Hematopoietic multipotent progenitor cell treated with erythropoietin and hydrocortisone succinate and interleukin-3 and kit ligand, for 6 days (in vitro differentiated cells): ENCODE measurements at places on chromosomes 12 and 14.

GRCh38 chr12:78683031-78683430, 181.5 kb upstream of the SYT1 start:
- DNase-seq: no peak

DNA sequence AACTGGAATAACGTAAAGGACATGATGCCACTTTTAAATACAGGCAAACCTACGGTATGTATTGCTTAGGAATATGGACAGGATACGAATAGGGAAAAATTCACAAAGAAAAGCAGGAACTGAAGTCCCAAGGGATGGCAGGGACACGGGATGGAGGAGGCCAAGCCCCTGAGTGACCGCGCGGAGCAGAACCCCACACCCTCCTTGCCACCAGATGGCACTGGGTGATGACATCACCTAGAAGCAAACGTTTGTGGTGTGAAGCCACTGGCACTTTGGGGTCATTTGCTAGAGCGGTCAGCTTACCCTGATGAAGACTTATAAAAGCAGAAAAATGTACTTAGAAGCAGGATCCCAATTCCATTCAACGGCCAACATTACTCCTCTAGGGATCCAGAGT, 9.4 kb downstream of the DHX37 start:
- no peak for DNase-seq

GRCh38 chr12:26573225-26573909, 259.6 kb downstream of the ITPR2 start:
- peak; percentile 22 for DNase-seq

DNA sequence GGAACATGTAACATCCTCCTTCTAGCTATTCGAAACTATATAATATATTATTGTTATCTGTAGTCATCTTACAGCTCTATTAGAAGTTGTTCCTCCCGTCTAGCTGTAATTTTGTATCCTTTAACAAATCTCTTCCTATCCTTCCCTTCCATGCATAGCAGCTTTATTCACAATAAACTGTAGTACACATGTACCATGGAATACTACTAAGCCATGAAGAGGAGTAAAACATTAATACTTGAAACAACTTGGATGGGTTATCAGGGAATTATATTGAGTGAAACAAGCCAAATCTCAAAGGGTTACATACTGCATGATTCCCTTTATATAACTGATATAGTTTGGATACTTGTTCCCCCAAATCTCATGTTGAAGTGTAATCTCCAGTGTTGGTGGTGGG, 33.9 kb upstream of the STK38L start:
- no peak for DNase-seq

DNA sequence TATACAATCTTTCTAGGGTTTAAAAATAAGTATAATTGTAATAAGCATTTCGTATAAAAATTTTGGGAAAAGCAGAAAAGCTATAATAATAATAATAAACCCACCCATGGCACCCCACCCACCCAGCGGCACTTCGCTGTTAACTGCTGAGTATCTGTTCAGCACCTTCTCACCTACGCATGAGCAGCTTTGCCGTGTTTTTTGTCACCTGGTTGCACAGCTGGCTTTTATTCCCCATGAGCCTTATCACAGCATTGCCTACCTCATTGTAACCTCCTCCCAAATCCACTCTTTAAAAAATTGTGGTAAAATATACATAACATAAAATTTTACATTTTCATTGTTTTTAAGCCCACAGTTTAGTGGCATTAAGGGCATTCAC, 34.7 kb downstream of the CYP46A1 start:
- DNase-seq: no peak

DNA sequence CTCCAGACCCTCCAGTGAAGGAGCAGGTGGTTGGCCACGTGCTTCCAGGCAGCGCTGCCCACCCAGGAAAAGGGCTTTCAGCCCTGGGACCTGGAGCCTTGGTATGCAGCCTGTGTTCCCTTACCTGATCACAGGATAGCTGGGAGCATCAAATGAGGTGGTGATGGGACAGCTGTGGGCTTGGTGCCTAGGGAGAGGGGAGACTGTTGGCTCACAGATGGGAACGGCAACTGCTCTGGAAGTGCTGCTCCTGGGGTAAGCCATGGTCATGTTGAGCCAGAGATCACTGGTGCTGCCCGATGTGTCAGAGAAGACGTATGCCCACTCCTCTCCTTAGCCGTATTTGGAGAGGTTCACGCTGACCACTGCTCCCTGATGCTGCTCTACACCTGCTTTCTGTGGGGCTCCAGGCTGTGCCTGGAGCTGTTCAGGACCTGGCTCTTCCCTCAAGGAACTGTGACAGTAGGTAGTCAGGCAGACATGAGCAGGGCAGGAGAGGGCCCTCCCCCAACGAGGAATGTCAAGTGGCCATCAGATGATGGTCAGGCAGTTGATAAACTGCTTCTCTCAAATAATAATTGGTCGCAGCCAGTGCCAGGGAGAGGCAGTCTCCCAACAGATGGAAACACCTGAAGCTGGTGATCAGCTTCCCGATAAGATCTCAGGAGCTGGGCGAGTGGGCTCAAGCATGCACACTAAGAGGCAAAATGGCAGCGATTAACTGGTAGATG, 2.8 kb upstream of the CYP46A1 start:
- no peak for DNase-seq

- DNase-seq: no peak
Observed at GRCh38 chr12:26172013-26172412, 23.4 kb upstream of the SSPN start.

DNA sequence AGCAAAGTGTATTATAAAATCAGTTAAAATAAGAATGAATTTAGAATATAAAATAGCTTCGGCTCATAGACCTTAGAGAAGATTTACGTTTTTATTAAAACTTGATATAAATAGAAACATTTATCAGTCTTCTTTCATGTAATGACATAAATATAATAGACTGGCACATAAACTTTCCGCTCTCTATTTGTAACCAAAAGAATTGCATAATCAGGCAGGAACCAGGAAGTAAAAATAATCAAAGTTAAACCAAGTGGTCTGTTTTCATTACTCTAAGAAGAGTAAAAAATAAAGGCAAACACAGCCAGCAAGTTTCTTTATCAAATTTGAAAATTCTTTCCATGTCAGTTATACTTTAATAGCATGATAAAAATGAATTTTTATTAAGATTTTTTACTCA, 46.3 kb upstream of the ATP2A2 start:
- peak; percentile 55 for DNase-seq
